ENCODE measurements at places on chromosomes 5 and 9. TPM values are rescaled to one million over a fixed set of nuclear protein-coding genes. Genes with fewer than 3 reads are reported as not detected.

GRCh38 chr9:32550150-32550561 is 2.0 kb upstream of the SMIM27 start:
- DNase-seq, result no peak

DNA sequence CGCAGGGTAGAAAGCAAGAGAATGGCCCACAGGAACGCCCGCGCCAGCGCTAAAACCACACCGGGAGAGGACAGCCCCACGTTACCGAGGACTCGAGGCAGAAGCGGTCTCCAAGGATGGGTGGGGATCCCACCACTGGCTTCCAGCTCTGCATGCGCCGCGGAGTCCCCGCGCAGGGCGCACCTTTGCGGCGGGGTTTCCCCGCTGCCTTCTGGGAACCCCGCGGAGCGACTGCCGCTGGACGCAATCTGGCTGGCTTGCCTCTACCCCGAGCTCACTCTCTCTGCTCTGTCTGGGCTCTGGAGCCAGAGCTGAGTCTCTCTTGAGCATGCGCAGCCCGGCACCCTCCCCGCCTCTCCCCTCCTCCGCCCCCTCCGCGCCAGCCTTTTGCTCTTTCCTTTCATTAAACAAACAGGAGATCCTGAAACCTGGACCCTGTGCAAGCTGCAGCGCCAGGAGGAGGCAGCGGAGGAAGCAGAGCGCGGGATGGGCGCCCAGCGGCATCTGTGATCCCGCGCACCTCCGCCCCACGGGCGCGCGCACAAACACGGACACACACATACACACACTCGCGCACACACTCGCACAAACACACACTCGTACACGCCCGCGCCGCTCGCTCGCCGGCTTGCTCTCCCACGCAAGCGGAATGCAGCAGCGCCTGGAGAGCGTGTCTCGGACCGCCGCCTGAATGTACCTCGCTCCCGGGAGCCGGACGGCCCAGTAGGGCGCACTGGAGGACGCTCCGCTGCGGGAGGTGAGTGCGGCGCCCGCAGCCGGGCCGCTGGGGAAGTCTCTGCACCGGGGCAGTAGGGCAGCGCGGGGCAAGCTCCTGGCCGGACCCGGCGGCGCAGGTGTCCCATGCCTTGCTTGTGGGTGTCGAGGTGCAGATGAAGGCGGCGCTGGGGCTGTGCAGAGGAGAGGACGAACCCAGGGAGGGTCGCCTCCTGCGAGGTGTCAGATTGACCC is at the start of gene PLPPR1:
Gene PLPPR1 (plus strand): TSS at position 382 of the 969 bp plus-strand sequence.
- DNase-seq, result peak; percentile 59

DNA sequence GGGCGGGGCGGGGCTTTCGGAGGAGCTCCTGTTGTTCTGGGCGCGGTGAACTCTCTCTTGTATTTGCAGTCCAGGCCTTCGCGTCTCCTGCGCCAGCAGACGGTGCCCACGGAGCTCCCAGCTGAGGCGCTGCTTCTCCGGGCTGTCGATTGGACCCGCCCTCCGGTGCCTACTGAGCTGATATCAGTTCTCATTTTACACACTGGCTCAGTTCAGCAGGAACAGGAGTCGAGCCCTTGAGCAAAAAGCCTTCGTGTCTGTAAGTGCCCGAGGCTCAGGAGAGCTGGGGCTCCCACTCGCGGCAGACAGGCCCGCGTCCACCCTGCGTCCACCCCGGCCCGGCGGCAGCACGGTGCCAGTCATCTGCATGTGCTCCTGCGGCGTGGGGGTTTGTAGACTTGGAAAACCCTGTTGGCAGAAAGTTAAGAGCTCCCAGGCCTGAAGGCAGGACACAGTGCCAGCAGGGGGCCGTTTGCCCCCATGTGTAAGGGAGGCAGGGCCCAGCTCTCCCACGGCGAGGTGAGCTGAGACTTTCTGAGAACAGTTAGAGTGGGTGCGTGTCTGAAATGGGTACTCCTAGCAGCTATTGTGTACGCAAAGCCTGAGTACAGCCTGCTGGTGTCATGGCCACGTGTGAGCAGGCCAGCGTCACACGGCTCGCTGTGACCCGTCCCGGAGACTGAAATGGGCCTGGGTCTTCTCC is 231.5 kb downstream of the FANCC start:
- DNase-seq, result no peak

DNA sequence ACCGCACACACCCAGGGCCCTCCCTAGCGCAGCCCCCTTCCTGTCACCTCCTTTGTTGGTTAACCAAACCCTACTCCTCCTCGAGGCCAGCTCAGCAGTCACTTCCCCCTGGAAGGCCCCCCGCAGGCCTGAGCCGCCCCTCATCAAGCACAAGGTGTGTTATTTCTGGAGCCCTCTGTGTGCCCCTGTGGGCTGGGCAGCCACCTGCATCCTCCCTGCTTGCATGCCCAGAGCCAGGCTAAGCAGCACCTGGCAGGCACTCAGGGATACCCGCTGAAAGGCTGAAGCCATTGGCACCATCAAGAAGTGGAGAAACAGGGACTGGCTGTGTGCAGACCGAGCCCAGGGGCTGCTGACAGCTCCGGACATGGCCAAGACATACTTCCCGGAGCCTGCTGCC is 121.8 kb downstream of the ZNF354C start:
- no peak for DNase-seq

GRCh38 chr5:4928409-4928808 is 211.7 kb upstream of the ADAMTS16 start:
- no peak for DNase-seq

- DNase-seq, result no peak
These were observed 705.2 kb upstream of the ZNF608 start for GRCh38 chr5:125451622-125452021.

DNA sequence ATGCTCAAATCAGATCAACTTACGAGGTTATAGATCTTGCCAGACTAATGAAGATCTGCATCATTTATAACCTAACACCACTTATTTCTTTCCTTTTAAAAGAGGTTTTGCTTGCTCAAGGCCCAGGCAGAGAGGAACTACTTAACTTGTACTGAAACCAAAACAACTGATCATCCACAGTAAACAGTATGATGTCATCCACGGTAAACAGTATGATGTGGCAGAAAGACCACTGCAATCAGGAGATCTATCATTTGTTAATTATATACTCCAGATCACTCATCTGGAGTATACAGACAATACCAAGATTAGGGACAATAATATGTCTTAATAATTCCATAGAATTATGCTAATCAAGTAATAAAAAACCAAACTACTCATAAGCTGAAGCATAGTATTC is 116.8 kb downstream of the ADAMTS6 start:
- no peak for DNase-seq

GRCh38 chr5:125848751-125849150 is 574.5 kb upstream of the GRAMD2B start:
- no peak for DNase-seq

- DNase-seq, result no peak
These were observed 8.0 kb upstream of the HNRNPAB start for GRCh38 chr5:178196281-178196812.

DNA sequence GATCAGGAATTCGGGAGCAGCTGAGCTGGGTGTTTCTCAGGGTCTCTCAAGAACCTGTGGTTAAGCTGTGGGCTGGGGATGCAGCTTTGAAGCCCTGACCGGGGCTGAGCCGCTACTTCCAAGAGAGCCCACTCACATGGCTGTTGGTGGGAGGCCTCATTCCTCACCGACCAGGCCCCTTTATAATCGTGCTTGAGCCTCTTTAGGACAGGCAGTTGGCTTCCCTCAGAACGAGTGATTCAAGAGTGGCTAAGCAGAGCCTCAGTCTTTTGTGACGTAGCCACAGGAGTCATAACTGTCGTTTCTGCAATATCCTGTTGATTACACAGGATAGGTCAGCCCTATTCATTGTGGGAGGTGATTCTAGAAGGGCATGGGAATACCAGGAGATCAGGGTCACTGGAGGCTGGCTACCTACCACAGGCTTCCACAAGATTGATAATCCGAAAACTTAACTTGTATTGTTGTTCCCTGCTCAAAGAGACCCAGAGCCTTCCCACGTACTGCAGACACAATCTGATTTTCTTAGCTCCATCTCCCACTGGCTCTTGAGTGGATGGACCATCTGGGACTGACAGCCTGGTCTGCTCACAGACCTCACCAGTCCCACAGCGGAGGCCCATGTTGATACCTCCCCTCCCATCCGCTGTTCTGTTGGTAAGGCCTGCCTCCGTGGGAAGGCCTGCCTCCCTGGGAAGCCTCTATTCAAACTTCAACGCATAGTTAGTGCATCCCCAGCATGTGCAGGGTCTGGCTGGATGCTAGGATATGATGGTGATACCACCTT is 3.0 kb upstream of the ERGIC1 start:
- no peak for DNase-seq

DNA sequence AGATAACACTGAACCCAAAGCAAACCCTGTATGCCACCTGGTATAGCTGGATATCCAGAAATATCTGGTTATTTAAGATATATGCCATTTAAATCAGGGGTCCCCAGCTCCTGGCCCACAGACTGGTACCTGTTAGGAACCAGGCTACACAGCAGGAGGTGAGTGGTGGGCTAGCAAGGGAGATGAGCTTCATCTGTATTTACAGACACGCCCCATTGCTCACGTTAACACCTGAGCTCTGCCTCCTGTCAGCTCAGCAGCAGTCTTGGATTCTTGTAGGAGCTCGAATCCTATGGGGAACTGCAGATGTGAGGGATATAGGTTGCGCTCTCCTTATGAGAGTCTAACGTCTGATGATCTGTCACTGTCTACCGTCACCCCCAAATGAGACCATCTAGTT is 646.6 kb downstream of the TLE4 start:
- DNase-seq, result no peak

DNA sequence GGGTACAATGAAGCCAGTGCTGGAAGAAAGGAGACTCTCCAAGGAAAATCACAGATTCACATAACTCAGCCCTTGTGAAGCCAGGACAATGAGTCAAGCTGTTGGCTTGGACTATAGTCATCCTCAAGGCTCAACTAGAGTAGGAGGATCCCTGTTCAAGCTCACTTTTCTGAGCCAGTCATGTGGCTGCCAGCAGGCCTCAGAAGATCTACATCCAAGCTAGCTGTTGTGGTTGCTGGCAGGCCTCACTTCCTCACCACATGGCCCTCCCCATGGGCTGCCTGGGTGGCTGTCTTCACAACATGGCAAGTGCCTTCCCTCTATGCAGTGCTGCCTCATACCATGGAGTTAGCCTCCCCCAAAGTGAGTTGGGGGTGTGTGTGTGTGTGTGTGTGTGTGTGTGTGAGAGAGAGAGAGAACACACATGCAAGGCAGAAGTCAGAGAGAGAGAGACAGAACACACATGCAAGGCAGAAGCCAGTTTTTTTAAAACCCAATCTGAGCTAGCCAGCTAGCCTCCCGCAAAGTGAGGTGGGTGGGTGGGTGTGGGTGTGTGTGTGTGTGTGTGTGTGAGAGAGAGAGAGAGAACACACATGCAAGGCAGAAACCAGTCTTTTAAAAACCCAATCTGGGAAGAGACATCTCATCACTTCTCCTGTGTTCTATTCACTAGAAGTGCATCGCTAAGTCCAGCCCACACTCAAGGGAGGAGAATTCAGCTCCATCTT is 17.1 kb downstream of the SCAI start:
- DNase-seq, result no peak

DNA sequence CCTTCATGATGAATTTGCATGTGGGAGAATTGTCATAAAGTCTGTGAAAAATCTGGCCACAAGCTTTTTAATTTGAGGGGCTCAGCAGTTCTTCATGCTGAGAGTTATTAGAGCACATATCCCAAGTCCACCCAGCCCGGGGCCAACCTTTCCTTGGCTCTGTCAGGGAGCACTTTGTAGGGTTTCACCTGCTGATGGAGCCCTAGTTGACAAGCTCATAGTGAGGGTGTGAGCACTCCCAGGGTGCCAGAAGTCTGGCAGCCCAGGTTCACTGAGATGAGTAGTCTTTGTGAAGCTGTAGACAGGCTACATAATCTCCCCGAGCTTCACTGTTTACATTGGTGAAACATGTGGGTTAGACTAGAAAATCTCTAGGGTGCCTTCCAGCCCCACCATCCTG is 97.2 kb upstream of the NREP start:
- DNase-seq, result no peak

GRCh38 chr9:23686257-23686656 is 139.8 kb downstream of the ELAVL2 start:
- DNase-seq, result no peak

DNA sequence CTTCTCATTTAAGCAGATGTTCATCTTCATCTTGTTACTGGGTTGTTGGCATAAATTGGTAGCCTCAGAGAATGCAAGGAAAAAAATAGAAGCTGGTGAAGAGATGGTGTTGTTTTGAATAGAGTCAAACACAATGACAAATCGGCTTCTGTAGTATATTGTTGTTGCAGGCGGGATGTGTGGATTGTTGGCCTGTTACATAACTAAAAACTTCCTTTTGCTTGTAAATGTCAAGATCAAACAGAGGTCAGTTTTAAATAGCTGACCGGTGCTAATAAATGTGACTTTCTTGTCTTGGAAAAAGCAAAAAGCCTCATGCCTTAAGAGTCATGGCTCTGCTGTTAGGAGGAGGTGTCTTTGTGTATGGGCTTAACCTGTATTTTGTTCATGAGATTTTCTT is 59.2 kb downstream of the CCDC192 start:
- DNase-seq, result no peak

DNA sequence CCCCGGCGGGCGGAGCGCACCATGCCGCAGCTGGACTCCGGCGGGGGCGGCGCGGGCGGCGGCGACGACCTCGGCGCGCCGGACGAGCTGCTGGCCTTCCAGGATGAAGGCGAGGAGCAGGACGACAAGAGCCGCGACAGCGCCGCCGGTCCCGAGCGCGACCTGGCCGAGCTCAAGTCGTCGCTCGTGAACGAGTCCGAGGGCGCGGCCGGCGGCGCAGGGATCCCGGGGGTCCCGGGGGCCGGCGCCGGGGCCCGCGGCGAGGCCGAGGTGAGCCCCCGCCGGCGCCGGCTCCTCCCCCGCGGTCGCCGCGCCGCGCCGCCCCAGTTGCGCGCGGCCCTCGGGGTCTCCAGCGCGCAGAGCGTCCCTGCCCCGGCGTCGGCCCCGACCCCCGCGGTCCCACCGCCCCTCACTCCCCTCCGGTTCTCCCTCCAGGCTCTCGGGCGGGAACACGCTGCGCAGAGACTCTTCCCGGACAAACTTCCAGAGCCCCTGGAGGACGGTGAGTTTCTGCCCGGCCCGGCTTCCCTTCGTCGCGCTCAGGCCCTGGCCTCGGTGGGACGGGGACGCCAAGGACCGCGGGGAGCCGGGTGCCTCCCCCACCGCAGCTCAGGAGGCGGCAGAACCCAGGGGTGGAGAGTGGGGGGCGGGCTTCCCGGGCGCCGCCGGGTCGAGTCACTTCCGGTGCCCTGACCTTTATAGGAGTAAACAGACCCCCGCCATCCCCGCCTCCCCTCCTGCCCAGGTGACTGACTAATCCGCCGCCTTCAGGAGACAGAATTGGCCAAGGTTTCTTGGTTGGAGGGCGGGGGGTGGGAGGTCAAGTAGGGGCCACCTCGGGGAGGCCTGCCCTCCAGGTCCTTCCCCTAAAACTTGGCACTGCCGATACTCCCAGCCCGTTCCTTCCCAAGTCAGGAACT is 665 bp downstream of the TCF7 start:
- DNase-seq, result peak; percentile 77

RIMOC1 gene
- 29.5 TPM for total RNA-seq

ANKRD18B gene
- 2.2 TPM for total RNA-seq

BTNL8 gene
- 7.3 TPM for total RNA-seq

EGFLAM gene
- not detected for total RNA-seq

ANKRD33B gene
- total RNA-seq, result 25.3 TPM

SV2C gene
- total RNA-seq, result not detected

PIP5K1B gene
- 10.3 TPM for total RNA-seq

ADAMTS19 gene
- total RNA-seq, result 2.4 TPM

FRRS1L gene
- 0.30 TPM for total RNA-seq

CEMIP2 gene
- 37.2 TPM for total RNA-seq

TXNDC8 gene
- total RNA-seq, result not detected

EPB41L4B gene
- total RNA-seq, result 16.3 TPM

WHRN gene
- total RNA-seq, result 1.4 TPM
